ENCODE measurements at places on chromosomes 16 and 17.

DNA sequence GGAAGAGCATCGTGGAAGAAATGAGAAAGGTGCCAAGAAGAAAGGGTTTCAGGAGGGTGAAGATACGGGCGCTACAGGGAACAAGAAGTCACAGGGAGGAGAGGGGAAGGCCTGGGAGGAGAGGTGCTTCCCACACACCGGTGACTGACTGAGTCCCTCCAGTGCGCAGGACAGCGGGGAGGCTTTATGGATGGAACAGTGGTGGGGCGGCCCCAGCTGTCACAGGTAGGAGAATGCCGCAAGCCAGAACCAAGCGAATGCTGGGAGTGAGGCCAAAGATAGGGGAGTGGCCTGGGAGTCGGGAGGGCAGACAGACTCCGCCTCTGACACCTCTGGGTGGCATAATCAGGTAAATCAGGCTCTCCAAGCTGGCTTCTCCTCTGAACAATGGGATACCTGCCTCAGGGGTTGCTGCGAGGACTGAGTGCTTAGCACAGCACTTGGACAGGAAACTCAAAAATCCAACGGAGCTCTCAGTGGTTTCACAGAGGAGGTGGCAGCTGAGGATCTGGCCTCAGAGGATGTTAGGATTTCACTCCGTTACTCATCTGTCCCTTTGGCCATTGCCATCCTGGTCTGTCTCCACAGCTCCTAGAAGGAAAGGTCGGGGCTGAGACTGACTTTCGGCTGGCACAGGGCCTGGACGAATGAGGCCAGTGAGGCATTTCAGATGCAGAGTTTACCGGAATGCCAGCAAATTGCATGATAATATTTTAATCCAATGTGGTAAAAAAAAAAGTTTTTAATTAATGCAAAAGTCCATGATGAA lies 717 bp upstream of the CNP start:
- DNase-seq: peak; percentile 84

- no peak for DNase-seq
Observed at GRCh38 chr16:30068750-30069610, 3.4 kb downstream of the ALDOA start.

- no peak for DNase-seq
Observed at GRCh38 chr17:47176389-47176826, 12.7 kb downstream of the CDC27 start.

GRCh38 chr16:24286741-24287405 lies 30.7 kb downstream of the CACNG3 start:
- DNase-seq: no peak

GRCh38 chr17:38349097-38349730 lies 2.4 kb upstream of the SOCS7 start:
- DNase-seq: peak; percentile 77

DNA sequence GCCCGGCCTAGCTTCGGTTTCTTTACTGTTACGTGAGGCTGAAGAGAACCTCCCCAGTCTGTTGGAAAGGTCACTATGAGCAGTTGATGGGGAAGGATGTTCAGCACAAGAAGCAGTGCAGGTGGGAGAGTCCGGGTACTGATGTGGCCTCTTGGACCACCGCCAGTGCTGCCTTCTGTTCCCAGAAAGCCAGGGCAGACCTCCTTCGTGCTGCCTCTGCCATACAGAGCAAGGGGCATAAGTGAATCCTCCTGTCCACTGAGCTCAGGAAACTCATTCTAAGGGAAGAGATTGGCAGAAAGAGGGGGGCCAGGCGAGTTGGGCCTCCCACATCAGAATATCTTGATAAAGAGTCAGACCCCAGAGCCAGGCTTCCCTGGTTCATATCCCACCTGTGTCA lies 3.7 kb downstream of the PPP4C start:
- DNase-seq: no peak

DNA sequence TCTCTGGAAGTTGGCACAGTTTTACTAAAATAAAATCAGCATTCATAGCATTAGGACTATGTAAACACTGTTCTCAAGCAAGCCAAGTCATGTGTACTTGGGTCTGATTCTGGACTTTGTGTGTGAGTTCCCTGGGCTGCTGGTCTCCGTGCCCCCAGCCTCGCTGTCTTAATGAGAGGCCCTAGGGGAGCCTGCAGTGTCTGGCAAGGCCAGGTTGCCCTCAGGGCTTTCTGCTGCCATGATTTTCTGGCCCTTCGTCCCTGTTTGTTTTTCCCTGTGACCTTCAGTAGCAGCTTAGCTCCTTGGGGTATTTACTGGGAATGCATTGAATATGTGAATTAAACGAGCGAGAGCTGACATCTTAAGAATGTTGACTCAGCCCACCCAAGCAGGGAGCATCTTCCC lies 161.8 kb downstream of the RPTOR start:
- DNase-seq: no peak

DNA sequence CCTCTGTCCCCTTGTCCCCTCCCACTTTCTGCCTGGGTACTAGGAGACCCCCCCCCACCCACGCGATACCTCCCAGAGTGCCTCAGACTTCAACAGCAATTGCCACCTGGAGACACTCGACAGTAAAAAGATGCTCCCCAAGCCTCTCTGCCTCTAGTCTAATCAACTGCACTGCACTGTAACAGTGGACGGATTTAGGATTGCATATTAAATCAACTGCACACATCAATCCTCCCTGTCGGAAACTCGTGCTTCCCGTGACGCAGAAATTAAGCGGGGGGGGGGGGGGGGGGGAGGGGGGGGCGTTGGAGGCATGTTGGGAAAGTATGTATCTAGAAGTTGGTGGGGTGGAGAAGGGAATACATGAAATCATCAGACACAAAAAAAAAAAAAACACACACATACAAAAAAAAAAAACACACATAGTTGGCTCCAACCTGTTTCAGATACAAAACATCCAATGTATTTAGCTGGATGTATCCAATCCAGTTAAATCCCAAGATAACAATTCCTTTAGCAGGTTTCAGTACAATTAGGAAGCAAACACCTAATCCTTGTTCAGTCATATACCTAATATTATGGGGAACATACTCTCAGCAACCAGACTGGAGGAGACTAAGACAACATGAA lies 29.7 kb downstream of the FAM222B start:
- no peak for DNase-seq

- DNase-seq: no peak
Observed at GRCh38 chr17:73564843-73565242, 79.4 kb downstream of the SDK2 start.

DNA sequence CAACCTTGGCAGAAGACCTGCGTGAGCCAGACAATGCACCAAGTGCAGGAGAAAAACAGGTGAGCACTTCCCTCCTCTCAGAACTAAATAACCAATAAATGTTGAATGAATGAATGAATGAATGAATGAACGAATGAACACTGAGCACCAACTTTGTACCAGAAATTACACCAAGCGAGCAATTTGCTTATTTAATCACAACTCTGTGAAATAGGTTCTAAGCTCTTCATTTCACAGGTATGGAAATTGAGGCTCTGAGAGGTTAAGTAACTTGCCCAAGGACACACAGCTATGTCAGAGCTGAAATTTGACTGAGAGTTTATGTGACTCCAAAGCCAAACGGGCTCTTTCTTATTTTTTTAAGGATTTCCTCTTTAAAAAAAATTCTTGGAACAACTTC lies 38.0 kb downstream of the TMEM132E start:
- DNase-seq: no peak

DNA sequence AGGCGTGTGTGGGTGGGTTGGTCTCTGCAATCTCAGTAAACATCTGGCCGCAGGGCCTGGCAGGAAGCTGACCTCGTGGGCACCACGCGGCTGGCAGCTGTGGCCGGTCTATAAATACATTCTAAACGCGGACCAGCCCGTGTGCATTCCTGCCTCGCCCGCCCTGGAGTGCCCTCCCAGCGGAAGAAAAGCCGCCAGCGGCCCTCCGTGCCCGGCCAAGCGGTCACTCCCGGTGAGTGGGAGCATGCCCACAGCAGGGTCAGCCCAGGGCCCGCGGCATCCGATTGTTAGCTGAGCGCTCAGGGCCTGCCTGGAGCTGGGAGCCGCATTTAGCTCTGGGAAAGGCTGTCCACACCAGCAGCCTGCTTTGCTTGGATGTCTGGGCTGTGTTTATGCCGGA lies 10.3 kb downstream of the ZNF469 start:
- no peak for DNase-seq

GRCh38 chr17:75764417-75764710 lies 628 bp downstream of the GALK1 start:
- no peak for DNase-seq

GRCh38 chr16:67967958-67968399 lies 458 bp downstream of the SLC12A4 start:
- peak; percentile 74 for DNase-seq

DNA sequence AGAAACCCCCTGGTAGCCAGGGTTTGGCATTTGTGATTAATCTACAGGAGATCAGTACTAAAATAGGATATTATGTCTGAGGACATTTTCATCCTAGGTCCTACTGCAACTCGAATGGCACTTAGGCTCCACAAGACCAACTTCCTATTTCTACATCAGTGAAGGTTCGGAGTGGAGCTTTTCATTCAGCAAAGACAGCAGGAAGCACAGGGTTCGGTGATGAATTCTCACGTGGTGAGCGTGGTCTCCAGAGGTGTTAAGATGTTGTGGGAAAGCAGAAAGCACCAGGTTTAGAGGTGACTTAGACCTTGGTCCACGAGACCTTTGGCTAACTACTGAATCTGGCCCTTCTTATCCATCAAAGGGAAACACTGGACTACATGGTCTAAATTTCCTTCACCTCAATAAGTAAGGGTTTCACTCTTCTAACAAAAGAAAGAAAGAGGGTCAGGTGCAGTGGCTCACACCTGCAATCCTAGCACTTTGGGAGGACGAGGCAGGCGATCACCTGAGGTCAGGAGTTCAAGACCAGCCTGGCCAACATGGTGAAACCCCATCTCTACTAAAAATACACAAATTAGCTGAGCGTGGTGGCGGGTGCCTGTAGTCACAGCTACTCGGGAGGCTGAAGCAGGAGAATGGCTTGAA lies 13.9 kb upstream of the HELZ start:
- no peak for DNase-seq

GRCh38 chr16:80346111-80346632 lies 194.6 kb upstream of the DYNLRB2 start:
- peak; percentile 18 for DNase-seq

GRCh38 chr17:57385975-57386374 lies 129.7 kb downstream of the MSI2 start:
- no peak for DNase-seq

- DNase-seq: no peak
Observed at GRCh38 chr16:83845263-83845662, 37.5 kb downstream of the HSBP1 start.

- no peak for DNase-seq
Observed at GRCh38 chr16:3656491-3657468, 2.3 kb downstream of the DNASE1 start.

DNA sequence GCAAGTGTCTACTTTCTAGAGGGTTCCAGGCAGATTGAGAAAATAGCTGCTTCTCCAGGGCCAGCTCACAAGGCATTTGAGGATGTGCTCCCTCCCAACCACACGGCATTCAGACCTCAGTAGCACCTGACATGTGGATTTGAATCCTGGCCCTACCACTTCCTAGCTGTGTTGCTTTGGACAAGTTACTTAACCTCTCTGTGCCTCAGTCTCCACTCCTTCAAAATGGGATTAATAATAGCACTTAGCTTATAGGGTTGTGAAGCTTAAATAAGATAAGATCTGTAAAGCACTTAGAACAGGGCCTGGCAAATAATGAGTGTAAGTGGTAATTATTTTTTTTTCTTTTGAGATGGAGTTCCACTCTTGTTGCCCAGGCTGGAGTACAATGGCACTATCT lies 21.0 kb upstream of the NOMO2 start:
- DNase-seq: no peak

GRCh38 chr17:79797492-79798298 lies 818 bp upstream of the CBX8 start:
- peak; percentile 74 for DNase-seq

GRCh38 chr16:73233329-73233765 lies 185.4 kb upstream of the ZFHX3 start:
- no peak for DNase-seq

- DNase-seq: no peak
Observed at GRCh38 chr16:17483351-17483750, 12.6 kb upstream of the XYLT1 start.

DNA sequence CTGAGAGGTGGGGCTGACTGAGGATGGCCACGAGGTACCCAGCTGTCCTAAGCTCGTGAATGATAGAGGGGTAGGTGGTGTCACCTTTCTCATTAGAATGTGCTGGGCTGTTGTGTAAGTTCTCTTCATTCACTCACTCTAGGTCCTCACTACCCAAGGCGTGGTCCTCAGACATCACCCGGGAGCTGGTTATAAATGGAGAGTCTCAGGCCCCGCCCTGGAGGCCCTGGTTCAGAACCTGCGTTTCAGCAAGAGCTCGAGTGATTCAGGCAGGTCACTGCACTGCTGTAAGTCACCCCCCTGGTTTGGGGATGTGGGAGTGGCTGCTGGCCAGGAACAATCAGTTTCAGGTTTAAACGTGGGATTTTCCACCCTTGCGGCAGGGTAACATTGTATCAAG lies 139.8 kb downstream of the FOXL1 start:
- DNase-seq: no peak

Measured in GM13977 (cell line).